Stimulated activated CD8-positive, alpha-beta memory T cell treated with anti-CD3 and anti-CD28 coated beads, Interleukin-7, amount 100 ng/mL, for 1 hour (primary cell): ENCODE measurements at places on chromosomes 7 and 10.

DNA sequence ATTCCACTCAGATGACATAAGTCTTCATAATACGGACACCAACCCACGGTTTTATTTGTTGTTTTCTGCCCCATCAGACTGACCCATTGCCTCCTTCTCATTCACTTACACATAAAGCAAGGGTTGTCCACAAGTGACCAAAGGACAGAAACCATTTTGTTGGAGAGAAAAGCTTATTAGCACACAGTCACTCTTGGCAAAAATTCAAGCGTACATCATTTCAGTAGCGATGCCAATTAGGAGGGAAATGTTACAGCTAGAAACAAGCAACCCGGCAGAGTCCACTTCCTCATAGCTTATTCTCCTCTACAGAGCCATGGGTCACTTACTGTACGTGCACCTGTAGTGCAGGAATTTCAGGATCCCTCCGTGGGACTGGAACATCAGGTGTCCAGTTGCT is 23.0 kb downstream of the ABLIM1 start:
- DNase-seq = no peak

DNA sequence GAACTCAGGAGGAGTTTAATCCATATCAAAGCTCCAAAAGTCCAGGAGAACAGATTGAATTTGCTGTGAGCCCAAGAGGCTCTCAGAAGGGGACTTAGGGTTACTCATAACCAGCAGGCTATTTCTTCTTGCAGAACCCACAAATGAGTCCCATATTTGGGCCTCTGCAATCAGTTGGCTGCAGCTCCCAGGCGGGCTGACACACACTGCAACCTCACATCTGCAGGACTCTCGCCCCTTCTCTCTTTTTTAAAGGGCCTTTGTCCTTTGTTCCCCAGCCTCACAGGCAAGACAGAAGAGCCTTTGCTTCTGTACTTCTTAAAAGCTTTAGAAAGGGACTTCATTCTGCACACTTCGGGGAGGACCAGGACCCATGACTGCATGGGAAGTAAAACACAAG is 26.7 kb downstream of the CREB3L2 start:
- DNase-seq = no peak

DNA sequence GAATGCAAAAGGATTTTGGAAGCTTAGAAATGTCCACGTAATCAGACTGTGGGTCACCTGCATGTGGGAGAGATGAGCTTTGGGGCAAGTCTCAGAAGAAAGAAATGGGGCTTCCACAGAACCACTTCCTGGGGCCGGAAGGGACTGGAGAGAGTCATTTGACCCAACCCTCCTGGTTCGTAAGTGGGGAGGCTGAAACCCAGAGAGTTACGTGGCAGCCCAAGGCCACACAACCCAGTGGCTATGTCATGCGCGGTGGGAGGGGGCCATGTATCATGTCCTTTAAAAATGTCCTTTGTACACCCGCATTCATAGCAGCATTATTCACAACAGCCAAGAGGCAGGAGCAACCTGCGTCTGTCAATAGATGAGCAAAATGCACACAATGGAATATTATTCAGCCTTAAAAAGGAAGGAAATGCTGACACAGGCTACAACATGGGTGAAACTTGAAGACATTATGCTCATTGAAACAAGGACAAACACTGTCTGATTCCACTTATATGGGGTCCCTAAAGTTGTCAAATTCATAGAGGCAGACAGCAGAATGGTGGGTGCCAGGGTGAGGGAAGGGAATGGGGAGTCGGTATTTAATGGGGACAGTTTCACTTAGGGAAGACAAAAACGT is 15.1 kb downstream of the CAMK2B start:
- no peak for DNase-seq

DNA sequence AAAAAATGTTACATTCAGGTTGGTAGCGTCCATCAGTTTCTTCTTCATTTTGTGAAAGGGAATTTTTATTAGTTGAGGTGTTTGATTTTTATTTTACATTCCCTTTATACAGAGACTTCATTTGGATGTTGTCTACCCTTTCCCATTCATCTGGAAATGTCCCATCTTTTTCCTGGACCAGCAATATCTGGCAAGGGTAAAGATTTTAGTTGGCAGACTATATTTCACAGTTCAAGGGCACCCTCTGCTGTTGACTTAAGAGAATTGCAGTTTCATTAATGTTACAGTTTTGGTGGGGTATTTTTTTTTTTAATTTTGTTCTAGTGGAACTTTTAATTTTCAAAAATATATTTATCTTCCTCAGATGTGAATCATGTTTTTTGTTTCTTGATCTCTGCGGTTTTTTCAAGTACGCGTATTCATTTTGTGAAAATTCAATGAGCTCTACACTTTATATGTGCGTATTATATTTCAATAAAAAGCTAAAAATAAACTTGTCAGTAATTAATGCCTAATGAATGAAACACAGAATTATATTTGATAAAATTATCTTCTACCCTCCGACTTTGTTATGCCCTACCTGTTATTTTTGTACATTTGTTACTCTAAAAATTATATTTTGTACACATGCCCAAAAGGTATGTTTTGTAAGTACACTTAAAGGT is 97.9 kb upstream of the KLF14 start:
- DNase-seq = no peak

DNA sequence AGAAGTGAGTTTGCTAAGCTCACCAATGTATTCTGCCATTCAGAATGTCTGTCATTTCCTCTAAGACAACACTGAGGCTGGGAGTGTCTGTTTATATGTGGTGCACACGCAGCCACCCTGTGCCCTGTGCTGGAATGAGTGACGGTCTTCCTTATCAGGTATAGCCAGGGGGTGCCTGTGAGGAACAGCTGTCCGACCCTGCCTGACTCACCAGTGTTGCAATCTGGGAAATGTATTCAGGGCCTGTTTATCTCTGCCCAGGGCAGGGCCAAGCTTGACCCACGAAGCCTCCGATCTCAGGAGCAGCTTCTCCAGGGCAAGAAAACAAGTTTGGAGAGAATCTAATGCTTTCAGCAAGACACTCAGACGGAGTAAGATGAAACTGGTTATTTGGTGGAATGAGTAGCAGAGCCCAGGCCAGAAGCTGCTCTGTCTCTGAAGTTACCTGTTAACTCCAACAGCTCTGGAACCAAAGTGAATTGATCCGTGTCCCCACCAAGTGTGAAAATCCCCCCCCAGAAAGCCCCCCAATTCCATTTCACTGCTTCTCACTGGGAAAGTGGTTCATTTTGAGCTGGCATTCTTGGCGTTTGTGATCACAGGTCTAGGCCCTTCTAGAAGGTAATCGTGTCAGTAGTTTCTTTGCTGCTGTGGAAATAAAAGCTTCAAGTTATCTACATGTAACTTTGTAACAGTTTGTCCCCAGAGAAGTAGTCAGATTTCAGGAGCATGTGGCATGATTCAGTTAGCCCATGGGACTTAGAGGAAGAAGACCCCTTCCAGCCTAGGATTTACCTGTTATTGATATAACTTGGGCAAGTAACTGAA is 6.1 kb upstream of the UBE2H start:
- DNase-seq = no peak
